A172 (cell line): ENCODE measurements at places on chromosomes 7 and 10.

DNA sequence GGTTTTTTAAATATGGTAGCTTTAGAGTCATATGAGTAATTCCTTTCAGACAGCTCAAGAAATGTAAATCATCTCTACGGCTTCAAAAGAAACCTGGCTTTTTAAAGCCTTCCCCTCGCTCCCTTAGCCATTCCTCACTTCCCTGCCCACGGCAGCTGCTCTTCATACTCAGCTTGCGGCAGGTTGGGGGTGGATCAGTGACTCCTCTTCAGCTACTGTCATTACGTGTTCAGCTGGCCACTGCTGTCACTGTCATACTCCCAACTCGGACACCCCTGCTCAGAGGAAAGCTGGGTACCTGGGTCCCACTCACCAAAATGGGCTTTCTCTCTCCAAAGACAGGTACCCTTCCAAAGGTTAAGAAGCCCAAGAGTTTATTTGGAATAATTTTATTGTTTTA is 6.6 kb downstream of the YWHAG start:
- peak; percentile 41 for DNase-seq

GRCh38 chr7:87129848-87130247 is 22.4 kb upstream of the DMTF1 start:
- DNase-seq: no peak

- DNase-seq: peak; percentile 73
Measured at GRCh38 chr7:50657341-50657873, 92.2 kb upstream of the DDC start.

DNA sequence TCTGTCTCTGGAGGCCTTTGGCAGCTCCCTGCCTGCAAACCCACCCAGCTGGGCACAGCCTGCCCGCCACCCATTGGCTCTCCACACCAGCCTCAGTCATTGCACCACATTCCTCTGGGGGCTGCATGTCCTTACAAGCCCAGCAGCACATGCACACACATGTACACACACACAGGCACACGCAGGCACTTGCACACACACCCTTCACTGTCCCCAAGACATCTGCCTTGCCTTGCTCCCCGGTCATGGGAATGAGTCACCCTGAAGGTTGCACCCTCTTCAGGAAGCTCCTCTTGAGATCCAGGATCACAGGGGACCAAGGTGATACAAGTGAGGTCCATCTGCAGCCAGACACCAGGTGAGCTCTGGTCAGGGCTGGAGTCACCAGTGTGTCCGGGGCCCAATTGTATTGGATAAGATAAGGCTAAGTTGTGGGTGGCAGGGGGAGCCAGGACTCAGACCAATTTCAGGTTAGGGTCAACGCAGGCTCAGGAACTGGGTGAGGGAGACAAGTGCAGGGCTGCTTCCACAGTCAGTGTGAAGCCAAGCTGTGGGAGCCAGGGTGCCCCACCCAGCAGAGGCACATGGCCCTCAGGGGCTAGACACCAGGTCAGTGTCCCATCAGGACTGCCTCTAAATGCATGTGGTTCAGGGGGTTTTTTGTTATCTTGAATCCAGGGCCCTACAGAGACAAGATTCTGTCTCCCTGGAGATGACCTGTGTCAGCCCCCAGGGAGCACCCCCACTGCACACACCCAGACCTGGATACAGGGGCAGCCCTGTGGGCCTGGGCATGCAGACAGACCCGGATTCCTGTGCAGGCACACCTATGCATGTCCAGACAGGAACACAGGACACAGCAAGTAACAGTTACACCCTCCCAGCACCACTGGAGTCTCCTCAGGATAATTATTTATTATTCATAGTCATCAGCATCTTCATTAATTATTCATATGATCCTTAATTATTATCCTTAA is 33.8 kb downstream of the KCNH2 start:
- no peak for DNase-seq

DNA sequence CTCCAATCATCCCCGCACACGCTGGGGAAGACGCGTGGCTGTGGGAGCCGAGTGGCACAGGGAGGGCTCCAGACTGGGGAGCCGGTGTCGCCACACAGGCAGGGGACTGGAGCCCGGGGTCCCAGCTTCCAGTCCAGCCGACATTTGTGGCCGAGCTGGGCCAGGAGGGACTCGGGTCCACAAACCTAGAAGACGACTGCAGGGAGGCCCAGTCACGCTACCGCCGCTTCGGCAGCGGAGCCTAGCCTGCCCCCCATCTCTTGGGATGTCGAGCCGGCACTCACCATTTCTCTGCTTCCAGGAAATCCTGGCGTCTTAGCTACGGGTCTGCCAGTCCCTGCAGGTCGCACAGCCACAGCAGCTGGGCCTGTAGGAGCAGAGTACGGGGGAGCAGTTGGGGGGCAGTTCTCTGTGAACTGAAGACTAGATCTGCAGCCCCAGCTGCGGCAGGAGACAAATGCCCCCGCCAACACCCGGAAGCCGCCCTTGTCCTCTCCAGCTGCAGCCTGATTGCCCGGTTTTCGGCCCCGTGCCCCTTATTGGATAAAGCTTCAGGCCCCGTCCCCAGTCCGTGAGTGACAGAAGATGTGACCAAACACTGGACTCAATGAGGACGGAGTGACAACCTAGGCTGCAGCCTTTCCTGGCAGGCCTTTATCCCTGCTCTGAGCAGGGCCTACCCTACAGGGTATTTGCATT is 270.7 kb downstream of the ZNF33B start:
- peak; percentile 61 for DNase-seq

- no peak for DNase-seq
Measured at GRCh38 chr7:1709900-1710299, 39.8 kb downstream of the ELFN1 start.

DNA sequence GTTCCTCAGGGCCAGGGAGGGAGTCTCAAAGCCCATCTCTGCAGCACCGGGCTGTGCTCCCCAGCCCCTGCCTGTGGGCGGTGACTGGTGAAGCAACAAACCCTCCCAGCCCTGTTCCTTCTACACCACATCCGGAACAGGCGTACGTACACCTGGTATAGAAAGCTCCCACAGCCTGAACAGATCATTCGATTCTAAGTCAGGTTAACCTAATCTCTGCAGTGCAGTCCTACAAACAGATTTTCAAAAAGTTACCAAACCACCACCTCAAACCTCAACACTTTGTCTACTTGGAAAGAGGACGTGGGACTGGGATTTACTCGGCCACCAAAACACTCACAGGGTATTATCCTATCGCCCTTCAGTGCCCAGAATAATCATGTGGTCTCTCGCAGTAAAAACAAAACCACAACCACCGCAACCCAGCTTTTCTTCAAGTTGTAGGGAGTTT is 238.4 kb downstream of the DIP2C start:
- DNase-seq: peak; percentile 10

DNA sequence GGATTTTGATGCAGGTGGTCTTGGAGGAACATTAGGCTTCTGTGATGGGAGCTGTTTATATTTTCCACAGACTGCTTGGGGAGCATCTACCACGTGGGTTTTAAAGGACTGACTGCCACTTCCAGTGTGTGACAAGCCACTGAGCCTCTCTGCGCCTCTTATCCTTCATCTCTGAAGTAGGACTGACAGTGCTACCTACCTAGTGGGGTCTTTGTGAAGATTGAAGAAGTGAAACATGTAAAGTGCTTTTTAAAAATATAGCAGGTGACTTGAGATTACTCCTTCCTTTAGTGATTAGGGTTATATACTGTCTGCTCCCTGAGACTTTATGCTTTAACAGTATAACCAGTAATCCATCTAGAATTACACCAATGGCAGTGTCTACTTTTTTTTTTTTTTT is 29.9 kb downstream of the NKX2-3 start:
- DNase-seq: no peak

DNA sequence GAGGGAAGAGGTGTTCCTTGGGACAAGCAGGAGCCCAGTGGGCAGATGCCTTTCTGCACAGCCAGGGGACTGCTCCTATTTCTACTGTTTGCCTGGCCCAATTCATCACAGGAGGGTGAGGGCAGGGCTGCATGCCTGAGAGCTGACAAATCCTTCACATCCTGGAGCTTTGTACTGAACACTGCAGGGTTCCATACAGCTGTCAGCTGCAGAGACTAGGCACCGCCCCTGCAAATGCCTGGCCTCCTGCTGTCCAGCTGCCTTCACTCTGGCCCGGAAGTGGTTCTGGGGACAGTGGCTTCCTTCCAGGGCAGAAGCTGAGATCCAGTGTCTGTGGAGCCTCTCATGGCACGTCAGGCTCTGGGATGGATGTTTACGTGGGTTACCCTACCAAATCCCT is 470.7 kb downstream of the DNAJB6 start:
- peak; percentile 91 for DNase-seq

DNA sequence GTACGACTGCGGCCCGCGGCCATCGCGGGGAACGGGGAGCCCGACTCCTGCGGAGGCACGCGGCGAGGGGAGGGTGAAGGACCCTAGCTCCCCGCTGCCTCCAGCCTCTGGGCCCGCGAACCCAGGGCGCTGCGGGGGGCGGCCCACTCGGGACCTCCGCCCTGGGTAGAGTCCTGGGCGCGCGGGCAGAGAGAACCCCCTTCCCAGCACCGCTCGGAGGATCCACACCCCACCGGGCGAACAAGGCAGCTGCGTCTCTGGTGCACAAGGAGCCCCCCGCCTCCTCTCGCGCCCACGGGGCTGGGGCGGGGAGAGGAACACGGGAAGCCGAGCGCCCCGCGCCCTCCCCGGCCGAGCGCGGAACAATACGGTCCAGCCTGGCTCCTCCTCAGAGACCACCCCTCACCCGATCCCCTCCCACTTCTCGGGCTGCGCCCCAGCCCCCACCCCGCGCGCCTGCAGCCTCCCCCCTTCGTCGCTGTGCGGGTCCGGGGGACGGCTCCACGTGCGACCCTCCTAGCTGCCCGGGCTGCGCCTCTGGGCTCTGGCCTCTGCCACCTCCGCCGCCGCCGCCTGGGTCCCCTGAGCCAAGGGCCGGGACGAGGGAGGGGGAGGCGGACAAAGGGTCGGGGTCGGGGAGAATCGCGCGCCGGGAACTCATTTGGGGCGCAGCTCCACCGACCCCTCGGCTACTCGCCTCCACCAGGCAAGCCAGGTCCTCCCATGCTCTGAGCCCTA is at the start of gene WDR86:
Gene WDR86 (minus strand): TSS at position 372 of the 738 bp plus-strand sequence. CDS start 449 bp downstream, outside the sequence.
- DNase-seq: no peak

DNA sequence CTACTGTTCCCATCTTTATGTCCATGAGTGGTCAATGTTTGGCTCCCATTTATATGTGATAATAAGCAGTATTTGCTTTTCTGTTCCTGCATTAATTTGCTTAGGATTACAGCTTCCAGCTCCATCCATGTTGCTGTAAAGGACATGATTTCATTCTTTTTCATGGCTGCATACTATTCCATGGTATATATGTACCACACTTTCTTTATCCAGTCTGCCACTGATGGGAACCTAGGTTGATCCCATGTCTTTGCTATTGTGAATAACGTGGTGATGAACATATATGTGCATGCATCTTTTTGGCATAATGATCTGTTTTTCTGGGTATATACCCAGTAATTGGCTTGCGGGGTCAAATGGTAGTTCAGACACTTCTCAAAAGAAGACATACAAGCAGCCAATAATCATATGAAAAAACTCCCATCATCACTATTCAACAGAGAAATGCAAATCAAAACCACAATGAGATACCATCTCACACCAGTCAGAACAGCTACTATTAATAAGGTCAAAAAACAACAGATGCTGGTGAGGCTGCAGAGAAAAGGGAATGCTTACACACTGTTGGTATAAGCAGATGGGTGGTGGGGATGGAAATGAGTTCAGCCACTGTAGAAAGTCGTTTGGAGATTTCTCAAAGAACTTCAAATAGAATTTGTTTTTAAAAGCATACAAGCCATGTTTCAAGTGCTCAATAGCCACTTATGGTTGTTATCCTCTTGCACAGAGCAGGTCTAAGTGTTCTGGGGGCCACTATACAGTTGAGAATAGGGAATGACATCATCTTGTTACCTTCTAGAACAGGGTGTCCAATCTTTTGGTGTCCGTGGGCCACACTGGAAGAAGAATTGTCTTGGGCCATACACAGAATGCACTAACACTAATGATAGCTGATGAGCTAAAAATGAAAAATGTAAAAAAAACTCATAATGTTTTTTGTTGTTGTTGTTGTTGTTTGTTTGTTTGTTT is 23.2 kb upstream of the SDK1 start:
- DNase-seq: no peak

DNA sequence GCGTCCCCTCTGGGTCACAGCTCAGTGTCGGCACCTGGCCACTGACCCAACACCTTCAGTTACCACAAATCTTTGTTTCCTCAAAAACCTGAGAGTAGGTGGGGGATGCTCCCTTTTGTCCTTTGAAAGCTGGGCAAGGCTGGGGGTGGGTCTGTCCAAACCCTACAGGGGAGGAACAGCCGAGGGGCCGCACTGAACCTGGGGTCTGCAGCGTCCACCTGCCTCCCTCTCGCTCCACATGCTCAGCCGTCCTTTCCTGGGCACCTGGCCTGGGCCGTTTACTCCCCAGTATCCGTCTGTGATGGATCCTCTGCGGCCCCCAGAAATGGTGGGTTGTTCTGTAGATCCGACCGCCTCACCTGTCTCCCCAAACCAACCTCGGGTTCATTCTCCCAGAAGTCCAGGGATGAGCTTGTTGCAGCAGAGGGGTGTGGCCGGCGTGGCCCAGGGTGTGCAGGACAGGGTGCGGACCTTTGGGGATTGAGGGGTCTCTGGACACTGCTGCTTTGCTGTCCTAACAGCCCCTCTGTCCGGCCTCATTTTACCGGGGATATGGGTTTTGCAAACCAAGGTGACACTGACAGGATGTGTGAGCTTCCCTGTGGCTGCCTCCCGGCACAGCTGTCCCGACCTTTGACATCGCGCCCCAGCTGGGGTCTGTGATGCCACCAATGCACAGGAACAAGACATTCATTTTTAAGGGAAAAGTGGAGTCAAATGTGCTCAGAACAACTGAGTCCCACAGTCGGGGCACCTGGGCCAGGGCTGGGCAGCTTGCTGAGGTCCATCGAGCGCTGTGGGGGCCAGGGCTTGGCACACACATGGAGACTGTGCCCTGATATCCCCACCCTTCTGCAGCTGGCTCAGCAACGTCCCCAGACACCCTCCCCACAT is 115.9 kb downstream of the VIPR2 start:
- no peak for DNase-seq

- DNase-seq: no peak
Measured at GRCh38 chr10:8036506-8037198, 17.8 kb upstream of the GATA3 start.

DNA sequence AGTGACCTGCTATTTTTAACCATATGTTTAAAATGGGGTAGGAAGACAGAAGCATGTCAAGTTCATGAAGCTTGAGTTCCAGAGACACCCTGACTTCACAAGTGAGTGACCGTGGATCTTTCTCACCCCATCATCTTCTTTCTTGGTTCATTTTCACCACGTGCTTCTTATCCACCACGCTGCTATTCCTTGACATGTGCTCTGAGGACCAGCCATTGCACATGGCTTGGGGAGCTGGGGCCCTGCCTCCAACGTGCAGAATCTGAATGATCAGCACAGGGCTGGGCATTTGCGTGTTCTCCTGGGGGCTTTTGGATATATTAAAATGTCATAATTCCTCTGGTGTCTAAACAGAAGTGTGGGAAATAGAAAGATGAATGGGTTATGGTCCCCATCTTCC is 25.0 kb upstream of the GTPBP4 start:
- no peak for DNase-seq

GRCh38 chr10:95840121-95840520 is 67.7 kb upstream of the CC2D2B start:
- DNase-seq: no peak

- DNase-seq: no peak
Measured at GRCh38 chr7:133704453-133704852, 422.7 kb upstream of the LRGUK start.

GRCh38 chr10:129105266-129105665 is 361.8 kb upstream of the MGMT start:
- no peak for DNase-seq

GRCh38 chr10:62498271-62498670 is 124.1 kb downstream of the ZNF365 start:
- no peak for DNase-seq

GRCh38 chr10:986137-986825 is 2.0 kb upstream of the GTPBP4 start:
- DNase-seq: peak; percentile 78
